ENCODE measurements at places on chromosomes 1 and 21.

DNA sequence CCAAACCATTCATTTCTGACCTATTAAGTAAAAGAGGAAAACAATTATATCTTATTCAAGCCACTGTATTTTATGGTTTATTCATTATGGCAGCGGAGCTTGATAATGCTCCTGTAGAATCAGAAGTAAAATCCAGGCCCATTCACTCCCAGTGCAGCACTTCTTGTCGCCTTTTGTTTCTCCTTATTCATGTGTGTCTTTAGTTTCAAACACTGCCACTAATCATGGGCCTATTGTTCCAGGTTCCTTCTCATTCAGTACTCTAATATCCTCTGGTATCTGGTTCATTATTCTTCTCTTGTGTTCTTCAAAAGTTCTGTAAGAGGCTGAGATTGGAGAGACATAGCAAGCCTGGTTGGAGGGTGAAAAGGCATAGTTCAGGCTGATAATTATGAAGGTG is 218.3 kb downstream of the LRRIQ3 start:
- DNase-seq, result no peak

- no peak for DNase-seq
These were observed 6.5 kb downstream of the PLCH2 start for GRCh38 chr1:2482588-2482987.

DNA sequence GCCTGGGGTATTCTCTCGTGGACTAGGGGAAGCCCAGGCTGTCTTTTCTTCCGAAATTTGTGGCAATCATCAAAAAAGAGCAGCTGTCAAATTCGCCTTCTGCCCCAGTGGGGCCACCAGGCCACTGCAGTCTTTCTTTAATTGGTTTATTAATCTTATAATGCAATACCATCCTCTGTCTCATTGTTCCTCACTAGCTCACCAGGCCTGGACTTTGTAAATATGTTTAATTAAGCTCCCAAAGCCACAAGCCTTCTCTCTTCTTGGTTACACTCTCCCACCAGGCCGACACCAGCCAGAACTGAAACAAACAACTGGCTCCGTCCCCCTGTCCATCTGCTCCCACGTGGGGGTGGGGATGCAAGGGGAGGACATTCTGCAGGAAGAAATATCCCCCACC is 22.0 kb upstream of the CAMK1G start:
- DNase-seq, result no peak

- no peak for DNase-seq
These were observed 53.5 kb downstream of the OLFM3 start for GRCh38 chr1:101943237-101943636.

DNA sequence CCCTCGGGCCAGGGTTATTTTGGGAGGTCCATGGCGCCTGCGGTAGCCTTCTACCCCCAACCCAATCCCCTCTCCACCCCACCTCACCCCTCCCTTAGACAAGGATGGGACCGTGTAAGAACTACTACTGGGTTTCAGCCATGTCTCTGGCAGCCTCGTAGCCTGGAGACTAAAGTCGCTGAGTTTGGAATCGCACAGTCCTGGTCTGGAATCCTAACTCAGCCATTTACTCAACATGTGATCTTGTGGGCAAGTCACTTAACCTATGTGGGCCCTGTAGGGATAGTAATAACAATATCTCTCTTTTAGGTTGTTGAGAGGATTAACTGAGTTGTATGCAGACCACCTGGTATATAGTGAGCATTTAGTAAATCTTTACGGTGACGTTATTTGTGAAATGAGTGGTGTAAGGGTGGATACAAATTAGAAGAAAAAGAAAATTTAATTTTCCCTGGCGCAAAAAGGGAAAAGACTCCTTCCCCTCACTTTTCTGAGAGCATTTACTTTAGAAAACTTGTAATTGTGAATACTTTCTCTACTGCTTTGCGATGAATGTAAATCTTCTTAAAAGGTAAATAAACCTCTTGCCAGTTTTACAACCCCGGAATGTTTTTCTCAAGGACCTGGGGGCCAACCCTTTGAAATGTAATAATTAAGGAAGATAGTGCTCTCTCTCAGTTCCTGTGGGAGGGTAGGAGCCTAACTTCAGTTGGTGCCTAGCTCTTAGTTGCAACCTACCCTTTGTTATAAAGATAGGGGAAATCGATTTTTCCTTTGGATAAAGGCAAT is 615 bp upstream of the MRPS15 start:
- DNase-seq, result peak; percentile 82

DNA sequence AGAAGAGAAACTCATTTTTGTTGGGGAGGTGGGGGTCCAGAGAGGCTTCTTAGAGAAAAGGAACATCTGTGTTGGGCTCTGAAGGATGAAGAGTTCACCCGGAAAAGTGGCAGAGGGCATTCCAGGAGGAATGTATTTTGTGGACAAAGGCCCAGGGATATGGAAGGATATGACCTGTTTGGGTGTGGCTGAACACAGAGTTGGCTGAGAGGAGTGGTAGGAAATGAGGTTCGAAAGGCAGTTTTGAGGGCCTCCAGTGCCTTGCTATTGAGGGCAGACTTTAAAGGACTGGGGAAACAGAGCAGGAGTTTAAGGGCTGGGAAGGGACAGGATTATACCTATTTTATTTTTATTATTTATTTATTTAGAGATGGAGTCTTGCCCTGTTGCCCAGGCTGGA is 27.3 kb upstream of the WASF2 start:
- DNase-seq, result no peak

- no peak for DNase-seq
These were observed 4.0 kb downstream of the CLCA1 start for GRCh38 chr1:86472767-86473166.

DNA sequence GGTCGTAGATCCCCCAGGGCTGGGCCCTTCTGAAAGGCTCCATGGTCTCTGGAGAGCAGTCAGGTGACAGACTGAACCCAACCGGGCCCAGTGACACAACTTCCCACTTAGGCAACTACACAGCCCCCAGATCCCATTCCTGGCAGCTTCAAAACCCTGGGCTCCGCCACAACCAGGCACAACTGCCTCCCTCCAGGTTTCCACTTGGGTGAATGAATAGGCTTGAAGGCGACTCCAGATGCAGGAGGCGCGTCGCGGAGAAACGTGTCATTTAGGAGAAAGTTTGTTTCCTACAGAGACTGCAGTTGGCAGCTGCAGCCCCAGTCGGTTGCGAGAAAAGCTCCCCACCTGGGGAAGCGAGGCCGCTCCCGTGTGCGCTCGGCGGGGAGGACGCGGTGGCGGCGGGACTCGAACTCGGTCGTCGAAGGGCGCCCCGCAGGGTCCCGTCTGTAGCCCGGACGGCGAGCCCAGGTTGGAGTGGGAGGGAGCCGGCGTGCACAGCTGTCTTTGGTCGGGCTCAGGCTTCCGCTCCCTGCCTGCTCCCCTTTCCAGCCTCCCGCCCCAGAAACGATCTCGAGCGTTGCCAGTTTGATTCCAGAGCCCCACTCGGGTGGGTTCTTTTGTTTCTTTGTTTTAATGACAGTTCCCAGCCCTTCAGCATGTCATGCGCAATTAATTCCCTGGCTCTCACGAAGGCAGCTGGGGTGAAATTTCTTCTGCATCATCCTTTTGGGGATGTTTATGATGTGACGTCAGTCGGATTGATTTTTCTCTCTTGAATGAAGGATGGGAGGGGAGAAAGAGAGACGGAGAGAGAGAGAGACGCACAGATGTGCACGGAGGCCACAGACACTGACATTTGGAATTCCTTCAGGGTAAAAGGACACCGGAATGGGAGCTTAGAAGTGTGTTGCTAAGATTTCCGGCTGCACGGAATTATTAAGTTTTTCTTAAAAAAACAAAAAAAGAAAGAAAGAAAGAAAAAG is 862 bp upstream of the SGIP1 start:
- DNase-seq, result peak; percentile 90

GRCh38 chr1:185971688-185972087 is 237.5 kb downstream of the HMCN1 start:
- no peak for DNase-seq

DNA sequence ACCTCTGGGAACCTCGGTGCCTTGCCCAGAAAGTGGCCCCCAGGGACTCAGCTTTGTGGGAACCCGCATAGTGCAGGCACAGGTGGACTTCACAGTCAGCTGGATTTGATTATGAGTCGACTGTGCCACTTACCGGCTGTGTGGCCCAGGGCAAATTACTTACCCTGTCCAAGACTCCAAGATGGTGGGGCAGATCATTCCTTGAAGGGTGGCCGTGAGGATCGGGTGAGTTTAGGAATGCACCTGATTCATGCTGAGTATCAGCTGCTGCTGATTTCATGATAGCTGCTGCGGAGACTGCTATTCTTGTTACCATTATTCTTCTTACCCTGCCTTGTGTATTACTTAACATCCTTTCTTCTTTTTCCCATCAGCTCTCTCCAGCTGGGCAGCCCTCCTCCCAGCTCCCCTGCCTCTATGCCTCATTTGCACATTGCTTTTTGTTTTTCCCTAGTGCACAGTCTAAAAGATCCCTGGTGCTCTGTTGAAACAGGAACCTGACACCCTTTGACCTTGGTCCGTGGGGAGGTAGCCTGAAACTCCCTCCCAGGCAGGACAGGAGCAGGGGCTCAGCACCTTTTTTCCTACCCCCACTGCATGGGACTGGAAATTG is 40.5 kb upstream of the FHAD1 start:
- DNase-seq, result no peak

DNA sequence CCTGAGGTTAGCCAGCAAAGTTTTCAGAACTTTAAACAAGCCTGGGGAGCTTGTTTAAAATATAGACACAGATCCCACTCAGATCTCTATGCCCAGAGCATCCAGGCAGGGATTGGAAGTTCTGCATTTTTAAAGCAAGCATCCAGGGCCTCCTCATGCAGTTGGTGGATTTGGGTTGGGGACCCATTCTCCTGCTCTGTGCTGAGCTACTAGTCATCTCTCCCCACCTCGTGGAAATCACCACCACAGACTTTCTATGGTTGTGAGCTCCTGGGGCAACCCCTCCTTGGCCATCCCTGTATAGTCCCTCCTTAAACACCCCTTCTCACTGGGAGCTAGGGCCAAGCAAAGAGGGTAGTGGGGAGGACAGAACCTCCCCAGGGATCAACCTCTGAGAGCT is 73.5 kb upstream of the CASZ1 start:
- DNase-seq, result no peak

DNA sequence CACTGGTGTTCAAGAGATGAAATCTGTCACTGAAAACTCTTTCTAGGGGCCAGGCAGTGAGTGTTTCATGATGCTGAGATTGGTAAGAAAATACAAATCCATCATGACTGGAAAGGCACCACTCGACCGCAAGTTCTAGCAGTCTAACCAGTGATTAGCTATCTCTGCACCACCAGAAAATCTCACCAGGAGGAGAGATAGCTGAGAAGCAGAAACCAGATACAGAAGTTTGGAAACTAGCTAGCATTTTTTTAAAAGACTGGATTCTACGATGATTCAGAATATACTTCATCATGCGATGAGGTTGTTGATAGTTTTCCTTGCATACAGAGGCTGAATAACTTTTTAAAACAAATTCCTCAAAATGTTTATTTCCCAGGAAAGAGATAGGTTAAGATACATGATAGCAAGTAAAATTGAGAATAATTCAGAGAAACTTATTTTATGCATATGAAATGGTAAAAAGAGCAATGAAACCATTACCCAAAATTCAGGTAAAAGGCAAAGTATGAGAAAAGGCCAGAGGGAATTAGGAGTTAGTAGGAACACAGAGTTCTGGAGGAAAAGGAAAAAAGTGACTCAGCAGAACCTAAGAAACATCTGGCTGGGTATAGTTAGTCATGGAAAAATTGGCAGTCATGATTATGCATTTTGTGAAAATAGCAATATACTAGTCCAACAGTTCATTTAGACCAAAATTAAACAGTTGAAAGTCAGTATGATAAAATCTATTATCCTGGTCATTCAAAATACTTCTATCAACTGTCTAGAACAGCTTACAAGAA is 3.3 kb upstream of the F3 start:
- DNase-seq, result no peak

- no peak for DNase-seq
These were observed 8.3 kb downstream of the NFYC start for GRCh38 chr1:40699787-40700186.

DNA sequence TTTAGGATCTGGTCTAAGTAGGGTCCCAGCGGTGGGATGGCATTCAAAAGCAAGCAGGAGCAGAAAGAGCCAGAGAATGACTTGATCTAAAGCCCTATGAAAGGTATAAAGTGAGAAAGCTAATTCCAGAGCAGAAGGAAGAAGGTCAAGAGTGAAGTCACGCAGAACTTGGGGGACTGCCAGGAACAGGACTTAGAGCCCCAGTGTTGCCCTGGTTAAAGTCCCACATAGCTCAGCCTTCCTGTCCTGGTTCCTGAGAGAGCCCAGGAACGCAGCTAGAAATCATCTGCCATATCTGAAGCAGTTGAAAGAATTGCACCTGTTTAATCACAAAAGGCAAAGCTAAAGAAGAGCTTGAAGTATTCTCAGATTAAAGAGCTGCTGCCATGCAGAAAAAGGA is 160.6 kb upstream of the ATP1B1 start:
- no peak for DNase-seq

DNA sequence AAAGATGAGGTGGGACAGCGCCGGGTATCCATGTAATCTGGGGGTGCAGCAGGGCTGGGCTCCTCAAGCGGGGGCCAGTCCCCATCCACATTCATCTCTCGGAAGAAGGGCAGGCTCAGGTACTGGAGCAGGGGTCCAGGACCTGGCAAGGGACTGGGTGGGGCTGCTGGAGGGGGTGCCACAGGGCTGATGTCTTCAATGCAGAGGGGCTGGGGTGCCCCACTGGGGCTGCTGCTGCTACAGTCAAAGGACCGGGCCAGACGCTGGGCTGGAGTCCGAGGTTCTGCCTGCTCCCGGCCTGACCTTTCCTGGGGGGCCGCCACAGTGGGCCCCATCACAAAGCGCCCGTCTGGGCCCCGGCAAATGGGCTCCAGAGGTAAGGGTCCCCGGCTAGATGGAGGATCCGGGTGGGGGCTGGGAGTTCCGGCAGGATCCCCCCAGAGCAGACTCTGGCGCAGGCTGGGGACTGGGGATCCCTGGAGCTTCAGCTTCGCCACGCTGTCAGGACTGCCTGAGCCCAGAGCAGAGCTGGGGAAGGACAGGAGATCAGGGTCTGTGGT is 3.3 kb upstream of the TAGLN2 start:
- DNase-seq, result no peak

- DNase-seq, result no peak
These were observed 103.1 kb downstream of the RPS6KC1 start for GRCh38 chr1:213154056-213154685.

- DNase-seq, result no peak
These were observed 14.6 kb downstream of the FOXD2 start for GRCh38 chr1:47452426-47452825.

DNA sequence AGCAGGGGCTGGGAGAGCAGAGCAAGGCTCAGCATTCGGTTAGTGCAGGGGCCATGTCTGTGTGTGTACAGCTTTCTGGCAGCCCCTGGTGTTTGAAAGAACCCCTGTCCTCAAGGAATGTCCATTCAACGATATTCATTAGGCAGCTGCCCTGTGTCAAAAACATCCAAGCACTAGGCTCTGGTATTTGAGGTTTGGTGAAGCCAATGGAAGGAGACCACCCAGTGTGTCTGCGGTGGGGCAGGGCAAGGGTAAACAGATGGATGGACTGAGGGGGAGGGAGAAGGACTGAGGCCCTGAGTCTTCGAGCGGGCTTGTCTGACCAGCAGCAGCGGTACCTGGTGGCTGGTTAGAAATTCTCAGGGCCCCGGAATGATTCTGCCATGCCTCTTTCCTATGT is 155.6 kb upstream of the KLHDC7A start:
- DNase-seq, result no peak
